ENCODE measurements at places on chromosomes 16 and 17.

DNA sequence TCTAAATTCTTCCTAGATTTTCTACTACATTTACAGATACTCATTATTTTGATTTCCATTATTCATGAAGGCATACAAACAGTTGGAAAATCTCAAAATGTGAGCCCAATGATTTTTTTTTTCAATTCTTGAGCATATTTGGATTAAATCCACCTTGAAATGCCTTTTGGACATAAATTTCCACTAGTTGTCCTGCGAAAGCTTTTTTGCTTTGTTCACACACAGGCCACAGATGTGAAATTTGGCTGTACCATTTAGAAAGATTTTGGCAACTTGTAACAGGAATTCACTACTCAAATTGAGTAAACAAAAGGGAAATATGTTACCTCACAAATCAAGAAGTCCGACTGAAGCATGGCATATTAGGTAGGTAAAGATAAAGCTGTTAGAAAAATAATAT, 1631.0 kb downstream of the CDH8 start:
- no peak for DNase-seq

DNA sequence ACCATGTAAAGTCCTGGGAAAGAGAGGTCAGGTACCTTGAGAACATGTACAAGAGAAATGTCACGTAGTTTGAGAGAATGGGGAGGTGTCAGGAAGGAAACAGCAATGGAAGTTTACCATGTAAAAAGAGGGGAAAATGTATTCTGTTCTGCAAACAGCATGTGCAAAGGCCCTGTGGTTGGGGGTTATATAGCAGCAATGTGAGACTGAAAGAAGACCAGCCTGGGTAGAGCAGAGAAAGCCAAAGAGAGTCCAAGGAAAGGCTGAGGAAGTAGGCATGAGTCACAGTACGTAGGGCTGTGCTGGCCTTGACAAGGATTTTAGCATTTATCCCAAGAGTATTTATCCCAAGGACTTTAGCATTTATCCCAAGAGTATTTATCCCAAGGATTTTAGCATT, 141.3 kb upstream of the CACNG3 start:
- no peak for DNase-seq

DNA sequence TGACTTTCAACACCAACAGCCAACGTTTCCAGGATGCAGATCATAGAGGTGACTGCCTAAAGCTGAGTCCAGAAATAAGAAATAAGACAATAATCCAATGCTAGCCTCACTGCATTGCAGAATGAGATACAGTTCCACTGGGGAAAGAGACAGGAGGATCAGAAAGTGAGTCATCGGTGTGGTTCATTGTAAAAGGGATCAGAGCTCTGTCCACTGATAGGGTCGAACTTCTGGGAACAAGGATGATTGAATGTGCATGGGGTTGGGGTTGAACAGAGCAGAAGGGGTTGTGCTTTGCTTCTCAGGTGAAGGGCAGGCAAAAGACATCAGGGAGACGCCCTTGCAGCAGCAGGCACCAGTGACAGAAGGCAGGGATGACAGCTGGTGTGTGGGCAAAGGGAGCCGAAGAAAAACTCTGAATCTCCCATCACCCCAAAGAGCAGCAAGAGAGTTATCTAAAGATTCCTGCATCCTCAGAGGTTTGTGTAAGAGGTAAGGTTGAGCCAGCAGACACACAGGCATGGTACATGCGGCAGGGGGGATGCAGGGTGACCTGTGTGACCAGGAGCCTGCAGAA, 16.4 kb downstream of the CLEC10A start:
- no peak for DNase-seq

GRCh38 chr16:68645494-68646388, 631 bp downstream of the CDH3 start:
- DNase-seq = no peak

- peak; percentile 36 for DNase-seq
Observed at GRCh38 chr17:57892146-57892819, 42.4 kb upstream of the MRPS23 start.

DNA sequence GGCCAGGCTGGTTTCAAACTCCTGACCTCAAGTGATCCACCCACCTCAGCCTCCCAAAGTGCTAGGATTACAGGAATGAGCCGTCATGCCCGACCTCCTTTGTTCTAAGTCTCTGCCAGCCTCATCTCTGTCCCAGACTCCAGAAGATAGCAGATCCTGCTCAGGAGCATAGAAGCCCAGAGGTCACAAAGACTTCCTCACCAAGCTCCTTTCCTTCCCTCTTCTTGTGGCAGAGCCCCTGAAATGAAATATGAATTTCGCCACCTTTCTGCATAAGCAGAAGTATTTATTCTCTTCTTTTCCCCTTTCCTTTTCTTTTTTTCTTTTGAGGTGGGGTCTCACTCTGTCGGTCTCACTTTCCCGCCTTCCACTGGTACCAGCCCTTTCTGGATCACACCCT, 11.5 kb upstream of the PIPOX start:
- no peak for DNase-seq

GRCh38 chr16:68972720-68973119, 129.4 kb downstream of the TANGO6 start:
- DNase-seq = no peak

- no peak for DNase-seq
Observed at GRCh38 chr16:14202095-14202494, 131.0 kb downstream of the MRTFB start.

- DNase-seq = no peak
Observed at GRCh38 chr16:75043175-75043895, 44.5 kb downstream of the ZNRF1 start.

- no peak for DNase-seq
Observed at GRCh38 chr16:28187595-28188004, 24.2 kb downstream of the XPO6 start.

GRCh38 chr17:27793168-27793905, 7.0 kb downstream of the NOS2 start:
- no peak for DNase-seq

DNA sequence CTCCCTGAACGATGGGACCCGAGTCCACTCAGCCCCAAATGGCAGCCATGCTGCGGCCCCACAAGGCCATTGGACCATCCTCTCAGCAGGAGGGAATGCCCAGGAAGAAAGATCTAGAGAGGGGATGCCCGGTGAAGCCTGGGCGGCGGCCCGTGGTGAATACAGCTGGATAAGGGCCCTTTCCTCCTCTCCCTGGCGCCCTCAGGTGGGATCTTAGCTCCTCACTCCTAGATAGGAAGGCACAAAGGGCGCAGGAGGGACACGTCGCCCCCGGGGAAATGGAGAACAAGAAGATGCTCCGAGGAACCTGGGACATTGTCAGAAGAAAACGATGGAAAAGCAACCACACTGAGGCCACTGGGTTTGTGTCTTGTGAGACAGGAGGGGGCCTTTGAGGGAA, 2.5 kb downstream of the CD300C start:
- no peak for DNase-seq

DNA sequence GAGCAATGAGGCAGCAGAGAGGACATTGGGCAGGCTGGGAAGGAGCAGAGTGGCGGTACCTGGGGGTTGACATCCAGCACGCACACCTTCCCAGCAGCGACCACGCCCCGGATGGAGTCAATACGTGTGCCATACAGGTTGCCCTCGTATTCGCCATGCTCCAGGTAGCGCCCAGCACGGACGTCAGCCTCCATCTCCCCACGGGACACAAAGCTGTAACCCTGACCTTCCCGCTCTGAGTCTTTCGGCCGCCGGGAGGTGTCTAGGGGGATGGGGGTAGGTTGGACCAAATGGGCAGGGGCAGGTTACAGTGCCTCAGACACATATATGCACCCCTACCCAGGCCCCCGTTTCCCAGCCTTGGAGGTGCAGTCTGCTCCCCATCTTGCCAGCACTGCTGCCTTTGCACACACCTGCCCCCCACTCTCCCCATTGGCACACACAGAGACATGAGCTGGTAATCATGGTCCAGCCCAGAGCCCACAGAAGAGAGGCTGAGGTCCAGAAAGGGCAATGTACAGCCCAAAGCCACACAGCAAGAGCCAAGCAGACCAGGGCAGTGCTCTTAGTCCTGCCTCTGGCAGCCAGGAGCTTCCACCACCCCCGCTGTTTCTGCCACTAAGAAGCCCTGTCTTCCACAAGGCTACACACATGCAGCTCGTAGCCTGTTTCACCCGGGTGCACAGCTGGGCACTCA, 27.5 kb downstream of the MPP2 start:
- DNase-seq = no peak

GRCh38 chr17:6510321-6510977, 45.9 kb downstream of the PITPNM3 start:
- no peak for DNase-seq

DNA sequence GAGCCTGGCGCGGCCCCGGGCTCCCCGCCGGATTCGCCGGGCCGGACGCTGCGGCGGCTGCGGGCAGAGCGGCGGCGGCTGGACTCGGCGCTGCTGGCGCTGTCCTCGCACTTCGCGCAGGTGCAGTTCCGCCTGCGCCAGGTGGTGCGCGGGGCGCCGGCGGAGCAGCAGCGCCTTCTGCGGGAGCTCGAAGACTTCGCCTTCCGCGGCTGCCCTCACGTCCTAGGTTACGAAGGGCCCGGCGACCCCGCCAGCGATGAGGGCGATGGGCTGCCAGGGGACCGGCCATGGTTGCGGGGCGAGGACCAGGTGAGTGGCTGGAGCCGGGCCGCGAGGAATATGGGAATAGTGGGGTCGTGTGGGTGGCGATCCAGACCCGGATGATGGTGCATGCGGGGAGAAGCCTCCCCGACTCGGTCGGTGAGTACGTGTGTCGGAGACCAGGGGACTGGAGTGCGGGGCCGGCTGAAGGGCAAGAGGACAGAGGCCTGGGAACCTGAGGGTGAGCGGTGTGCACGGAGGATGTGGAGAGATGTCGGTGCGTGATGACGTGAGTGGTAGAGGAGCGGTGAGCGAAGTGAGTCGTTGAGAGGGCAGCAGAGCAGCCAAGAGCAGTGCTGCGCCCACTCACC, 517 bp downstream of the RUNDC1 start:
- peak; percentile 24 for DNase-seq

DNA sequence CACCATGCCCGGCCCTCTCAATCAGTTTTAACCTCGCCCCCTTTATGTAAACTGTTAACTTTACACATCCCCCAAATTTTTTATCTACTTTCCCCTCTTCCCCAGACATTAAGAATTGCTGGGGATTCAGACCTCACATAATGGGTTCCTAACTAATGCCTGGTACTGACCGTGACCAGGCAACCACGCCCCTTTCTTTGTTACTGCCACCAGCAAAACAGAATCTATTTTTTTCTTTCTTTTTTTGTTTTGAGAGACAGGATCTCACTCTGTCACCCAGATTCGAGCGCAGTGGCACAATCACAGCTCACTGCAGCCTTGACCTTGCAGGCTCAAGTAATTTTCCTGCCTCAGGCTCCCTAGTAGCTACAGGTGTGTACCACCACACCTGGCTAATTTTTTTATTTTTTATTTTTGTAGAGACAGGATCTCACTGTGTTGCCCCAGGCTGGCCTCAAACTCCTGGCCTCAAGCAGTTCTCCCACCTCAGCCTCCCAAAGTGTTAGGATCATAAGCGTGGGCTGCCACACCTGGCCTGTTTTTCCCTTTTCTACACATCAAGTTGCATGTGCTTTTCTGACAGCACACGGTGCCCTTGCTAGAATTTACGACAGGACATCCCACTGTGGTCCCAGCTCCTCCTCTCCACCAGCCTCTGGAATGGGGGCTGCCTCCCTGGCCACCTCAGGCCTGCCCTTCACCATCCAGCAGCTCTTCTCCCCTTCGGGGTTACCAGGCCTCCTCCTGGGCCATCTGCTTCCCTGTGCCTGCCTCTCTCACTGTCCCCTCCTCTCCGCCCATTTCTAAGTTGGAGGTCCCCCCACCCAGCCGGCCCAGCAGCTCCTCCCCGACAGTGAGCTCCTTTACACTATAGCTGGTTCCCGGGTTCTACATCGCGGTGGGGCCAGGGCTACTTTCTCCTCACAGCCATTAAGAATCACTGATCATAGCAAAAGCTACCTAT, 10.8 kb downstream of the CPNE2 start:
- no peak for DNase-seq

- no peak for DNase-seq
Observed at GRCh38 chr16:55338646-55339045, 14.6 kb downstream of the IRX6 start.

DNA sequence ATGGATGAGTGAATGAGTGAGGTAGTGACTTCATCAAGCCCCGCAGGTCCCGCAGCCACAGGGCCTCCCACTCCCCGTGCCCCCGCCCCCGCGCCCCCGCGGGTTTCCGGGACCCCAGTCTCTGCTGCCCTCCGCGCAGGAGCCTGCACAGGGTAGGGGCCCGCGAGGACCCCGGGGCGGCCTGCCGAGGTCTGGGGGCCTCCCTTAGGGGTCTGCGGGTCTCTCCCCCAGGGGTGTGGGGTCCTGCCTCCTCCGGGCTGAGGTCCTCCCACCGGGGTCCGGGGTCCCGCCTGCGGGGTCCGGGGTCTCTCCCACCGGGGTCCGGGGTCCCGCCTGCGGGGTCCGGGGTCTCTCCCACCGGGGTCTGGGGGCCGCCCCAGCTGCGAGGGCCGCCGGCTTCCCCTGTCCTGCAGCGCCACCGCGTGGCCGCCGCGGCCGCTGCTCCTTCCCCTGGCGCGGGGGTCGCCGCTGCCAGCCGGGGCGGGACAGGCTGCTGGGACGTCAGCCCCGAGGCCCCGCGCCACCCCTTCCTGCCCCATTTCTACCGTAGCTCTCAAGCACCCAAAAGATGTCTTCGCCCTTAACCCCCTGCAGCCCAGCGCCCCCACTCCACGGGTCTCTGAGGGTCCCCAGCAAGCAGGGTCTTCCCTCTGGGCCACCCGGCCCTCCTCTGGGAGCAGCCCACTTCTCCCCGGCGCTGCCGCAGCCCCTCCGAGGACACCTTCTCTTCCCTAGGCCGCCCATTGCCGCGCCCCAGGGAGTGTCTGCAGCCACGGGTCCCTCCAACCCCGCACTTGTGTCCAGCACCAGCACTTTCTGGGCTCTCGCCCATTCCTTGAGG, 10.4 kb upstream of the CHMP6 start:
- DNase-seq = no peak

GRCh38 chr17:51214920-51215319, 44.9 kb downstream of the MBTD1 start:
- no peak for DNase-seq

DNA sequence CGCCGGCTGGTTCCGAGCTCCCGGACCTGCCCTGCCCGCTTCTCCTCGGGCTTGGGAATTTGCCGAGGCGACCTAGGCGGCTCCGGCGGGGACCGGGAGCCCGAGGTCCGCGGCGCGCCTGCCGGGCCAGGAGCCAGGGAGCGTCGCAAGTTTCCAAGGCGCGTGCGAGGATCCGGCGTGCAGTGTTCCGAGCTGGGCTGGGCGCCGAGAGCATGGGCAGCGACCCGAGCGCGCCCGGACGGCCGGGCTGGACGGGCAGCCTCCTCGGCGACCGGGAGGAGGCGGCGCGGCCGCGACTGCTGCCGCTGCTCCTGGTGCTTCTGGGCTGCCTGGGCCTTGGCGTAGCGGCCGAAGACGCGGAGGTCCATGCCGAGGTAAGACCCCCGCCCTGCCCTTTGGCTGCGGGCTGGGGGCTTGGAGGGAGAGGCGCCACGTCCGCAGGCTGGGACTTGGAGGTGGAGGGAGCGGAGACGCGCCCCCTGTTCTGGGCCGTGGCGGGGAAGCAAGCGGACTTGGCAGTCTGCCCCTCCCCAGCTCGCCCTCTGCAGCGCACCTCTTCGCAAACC, 668 bp downstream of the MMP15 start:
- no peak for DNase-seq

- no peak for DNase-seq
Observed at GRCh38 chr17:79156463-79157095, 82.0 kb downstream of the ENGASE start.

DNA sequence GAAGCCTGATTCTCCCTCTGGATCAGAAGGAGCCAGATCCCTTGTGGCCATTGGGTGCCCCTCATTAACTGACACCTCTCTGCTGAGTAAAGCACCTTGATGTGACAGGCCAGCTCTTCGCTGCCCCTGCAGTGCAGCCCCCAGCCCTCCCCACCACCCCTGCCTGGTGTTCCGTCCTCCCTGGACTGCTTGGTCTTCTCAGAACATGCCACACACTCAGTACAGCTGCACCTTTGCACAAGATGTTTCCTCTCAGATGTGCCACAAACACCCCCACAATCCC, 20.2 kb downstream of the GOSR2 start:
- no peak for DNase-seq
